Renal cortical epithelial cell (primary cell): ENCODE measurements at places on chromosomes 7 and 10.

GRCh38 chr7:2042650-2043049, 190.1 kb downstream of the MAD1L1 start:
- no peak for DNase-seq

GRCh38 chr10:78170026-78170475, 136.4 kb downstream of the RPS24 start:
- peak; percentile 27 for DNase-seq

- peak; percentile 87 for DNase-seq
Measured at GRCh38 chr7:43537765-43538403, 45.0 kb upstream of the STK17A start.

- DNase-seq: no peak
Measured at GRCh38 chr7:115462301-115463015, 540.6 kb downstream of the MDFIC start.

- peak; percentile 99 for DNase-seq
Measured at GRCh38 chr10:22648547-22648961, 65.8 kb downstream of the PIP4K2A start.

- peak; percentile 49 for DNase-seq
Measured at GRCh38 chr10:43292755-43293676, 26.2 kb upstream of the RASGEF1A start.

DNA sequence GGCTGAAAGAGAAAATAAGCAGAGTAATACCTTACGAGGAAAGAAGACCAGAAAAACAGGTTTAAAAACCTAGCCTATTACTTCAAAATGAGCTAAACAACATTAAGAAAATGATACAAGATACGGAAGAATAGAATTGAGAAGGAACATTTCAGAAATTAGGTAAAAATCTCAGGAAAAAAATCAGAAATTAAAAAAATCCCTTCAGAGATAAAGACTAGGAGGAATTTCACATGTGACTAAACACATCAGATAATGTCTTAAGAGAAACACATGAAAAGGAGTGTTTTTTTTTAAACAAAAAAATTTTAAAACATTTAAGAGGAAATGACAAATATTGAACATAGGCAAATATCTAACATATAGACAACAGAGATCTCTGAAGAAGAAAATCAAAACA, 33.3 kb downstream of the TNPO3 start:
- DNase-seq: no peak

- DNase-seq: no peak
Measured at GRCh38 chr7:158256091-158256816, 331.4 kb downstream of the PTPRN2 start.

DNA sequence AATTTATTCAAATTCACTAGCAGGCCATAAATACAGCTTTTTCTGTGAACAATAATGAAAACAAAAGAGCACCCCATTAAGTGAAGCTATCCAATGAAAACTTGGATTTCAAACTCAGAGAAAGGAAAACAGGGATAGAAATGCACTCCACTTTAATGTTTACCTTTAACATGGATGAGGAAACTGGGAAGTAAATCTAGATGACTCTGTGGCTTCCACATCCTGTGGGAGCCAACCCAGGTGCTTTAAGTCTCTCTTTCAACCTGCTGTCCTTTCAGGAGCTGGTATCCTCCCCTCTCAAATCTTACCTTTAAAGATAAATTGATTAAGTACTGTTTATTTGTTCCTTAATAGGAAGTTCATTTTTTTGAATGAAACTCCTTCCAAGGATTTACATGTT, 21.5 kb upstream of the SGMS1 start:
- DNase-seq: no peak

- no peak for DNase-seq
Measured at GRCh38 chr7:100185726-100186125, 8.0 kb downstream of the STAG3 start.

GRCh38 chr10:132166216-132166950, 20.4 kb upstream of the DPYSL4 start:
- no peak for DNase-seq

GRCh38 chr10:90985321-90985933, 64.5 kb upstream of the ANKRD1 start:
- no peak for DNase-seq

DNA sequence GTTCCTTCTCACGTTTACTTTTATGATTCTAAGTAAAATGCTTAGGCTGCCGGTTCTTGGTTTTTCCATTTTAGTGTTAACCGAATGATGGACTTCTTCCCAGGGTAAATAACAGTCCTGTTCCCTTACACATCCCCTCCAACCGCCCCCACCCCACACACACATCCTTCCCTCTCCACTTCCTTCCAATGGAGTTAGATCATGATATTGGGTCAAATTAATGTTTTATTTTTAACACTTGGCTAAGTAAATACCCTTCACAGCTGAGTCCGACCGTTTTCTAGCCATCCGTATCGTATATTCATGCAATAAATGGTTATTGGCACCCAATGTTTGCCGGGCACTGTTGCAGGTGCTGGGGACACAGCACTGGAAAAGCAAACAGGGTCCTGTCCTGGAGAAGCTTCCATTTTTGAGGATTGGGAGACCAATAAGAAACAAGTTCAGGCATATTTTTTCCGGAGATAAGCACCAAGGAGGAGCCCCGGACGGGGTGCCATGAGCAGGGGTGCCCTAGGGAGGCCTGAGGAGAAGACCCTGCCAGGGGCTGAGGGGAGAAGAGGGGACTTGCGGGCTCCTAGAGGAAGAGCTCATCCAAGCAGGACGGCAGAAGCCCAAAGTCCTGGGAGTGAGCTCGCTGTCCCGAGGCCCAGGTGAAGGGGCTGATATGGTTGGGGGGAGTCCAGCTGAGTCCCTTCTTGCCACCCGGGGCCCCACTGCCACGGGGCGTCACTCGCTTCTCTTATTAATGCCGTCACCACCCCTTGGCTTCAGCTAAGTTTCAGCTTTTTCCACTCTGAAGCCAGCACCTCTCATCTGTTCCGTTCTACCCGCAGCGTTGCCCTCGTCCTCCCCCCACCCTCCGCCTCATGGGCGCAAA, 126.0 kb upstream of the RET start:
- DNase-seq: no peak

DNA sequence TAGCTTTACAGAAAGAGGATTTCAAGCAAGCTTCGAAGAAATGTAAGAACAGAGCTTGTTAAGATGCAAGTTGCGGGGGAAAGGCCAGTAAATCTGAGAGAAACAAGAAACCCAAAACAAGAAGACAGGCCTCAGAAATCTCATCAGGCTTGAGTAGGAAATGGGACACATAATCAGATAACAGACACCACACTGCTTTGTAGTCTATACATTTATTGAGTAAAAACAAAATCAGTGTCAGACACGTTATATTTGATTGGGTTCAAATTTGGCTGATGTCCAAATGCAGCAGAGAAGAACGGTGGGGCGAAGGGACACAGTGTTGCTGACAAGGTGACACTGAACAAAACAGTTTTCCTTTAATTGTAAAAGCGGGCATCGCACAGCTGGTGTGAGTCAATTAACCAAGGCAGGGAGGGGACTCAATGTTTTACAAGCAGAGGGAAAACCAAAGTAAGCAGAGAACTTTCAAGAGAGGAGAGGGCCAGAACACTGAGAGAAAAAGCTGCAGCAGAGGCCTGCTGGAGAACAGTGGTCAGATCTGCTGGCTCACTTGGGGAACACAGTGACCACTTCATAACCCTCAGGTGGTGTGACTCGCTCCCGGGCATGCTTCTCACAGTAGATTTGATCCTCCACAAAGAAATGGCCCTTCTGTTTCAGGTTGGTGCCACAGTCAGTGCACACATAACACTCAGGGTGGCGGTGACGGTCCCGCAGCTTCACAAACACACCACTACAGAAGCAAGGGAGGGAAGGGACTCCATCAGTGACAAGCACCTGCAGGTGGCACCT, 43.5 kb downstream of the ACSM6 start:
- DNase-seq: peak; percentile 63

DNA sequence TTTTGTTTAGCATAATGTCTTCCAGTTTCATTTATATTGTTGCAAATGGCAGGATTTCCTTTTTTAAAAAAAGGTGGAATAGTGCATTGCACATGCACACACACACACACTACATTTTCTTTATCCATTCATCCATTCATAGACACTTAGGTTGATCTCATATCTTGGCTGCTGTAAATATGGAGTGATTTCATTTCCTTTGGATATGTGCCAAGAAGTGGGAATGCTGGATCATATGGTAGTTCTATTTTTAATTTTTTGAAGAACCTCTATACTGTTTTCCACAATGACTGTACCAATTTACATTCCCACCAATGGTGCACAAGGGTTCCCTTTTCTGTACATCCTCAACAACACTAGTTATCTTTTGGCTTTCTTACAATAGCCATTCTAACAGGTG, 68.9 kb downstream of the EBLN1 start:
- DNase-seq: no peak

- DNase-seq: no peak
Measured at GRCh38 chr7:140562926-140563481, 77.6 kb downstream of the DENND2A start.

DNA sequence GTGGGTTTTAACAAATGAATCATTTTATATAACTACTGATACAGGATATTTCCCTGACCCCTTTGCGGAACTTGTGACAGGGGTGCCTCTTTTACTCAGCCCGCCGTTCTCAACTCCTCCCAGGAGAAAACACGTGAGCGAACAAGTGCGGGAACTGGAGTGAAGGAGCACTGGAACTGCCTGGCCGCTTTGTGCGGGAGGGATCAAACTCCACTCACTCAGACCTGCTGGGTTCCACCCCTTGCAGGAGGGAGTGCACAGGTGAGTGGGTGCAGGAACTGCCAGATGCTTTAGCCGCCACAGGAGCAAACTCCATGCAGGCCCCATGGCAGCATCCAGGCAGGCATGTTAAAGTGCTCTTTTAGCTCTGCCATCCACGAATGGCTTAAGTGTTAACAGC, 513.4 kb upstream of the GRM3 start:
- no peak for DNase-seq
